ENCODE measurements at places on chromosomes 3 and 15. TPM values are rescaled to one million over a fixed set of nuclear protein-coding genes. Genes with fewer than 3 reads are reported as not detected.

- no peak overlapping the region for H3K4me3 ChIP-seq
- H3K4me1 ChIP-seq: no peaks in the 10 kb centered on the region
- H3K27ac ChIP-seq: no peak overlapping the region
- no peaks in the 10 kb centered on the region for H3K27me3 ChIP-seq
- H3K36me3 ChIP-seq: no peaks in the 10 kb centered on the region
These were observed 60.2 kb upstream of the SLC4A7 start for GRCh38 chr3:27544372-27544865.

DNA sequence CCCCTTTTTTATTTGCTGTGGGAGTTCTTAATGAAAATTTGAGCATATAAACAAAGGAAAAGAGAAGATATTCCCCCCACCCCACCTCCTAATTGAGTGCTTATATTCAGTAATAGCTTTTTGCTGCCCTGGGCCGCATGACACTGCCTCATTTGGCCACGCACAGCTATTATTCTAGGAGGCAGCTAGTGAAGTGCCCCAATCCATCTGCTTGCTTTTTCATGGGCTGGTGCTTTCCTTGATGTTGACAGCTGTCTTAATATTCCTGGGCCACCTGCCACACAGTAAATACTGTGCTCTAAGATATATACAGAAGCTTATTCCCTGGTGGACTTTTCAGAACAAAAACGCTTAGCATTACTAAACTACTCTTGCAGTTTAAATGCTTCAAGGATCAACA, 3.8 kb upstream of the CRYBG3 start:
- H3K27me3 ChIP-seq: peaks cover 4% of the 10 kb centered on the region
- DNase-seq: no peak
- H3K27ac ChIP-seq: no peak overlapping the region

GRCh38 chr3:53748512-53749271, 97.5 kb downstream of the CHDH start:
- H3K27ac ChIP-seq: peak overlapping the region; percentile 58
- DNase-seq: no peak
- peaks cover 29% of the 10 kb centered on the region for H3K4me1 ChIP-seq

Gene TMIE
- total RNA-seq: not detected

Gene AGBL1
- total RNA-seq: not detected

DNA sequence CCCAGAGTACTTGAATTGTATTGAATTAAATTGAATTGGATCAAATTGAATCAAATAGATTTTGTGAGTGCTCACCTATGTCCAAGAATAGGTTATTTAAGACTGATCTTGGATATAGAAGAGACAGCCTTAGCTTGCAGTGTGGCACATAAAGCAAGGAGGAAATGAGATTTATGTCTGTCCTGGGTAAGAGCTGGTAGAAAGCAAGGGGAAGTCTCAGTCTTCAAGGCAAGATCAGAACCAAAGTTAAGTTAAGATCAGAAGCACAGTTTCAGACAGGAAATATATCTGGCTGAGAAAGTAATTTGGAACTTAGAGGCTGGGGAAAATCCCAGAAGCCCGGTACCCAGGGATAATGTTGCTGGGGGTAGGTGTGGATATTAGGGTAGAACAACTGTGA, 244.4 kb upstream of the ARPP21 start:
- H3K4me1 ChIP-seq: no peaks in the 10 kb centered on the region
- no peaks in the 10 kb centered on the region for H3K36me3 ChIP-seq
- no peaks in the 10 kb centered on the region for H3K27me3 ChIP-seq
- DNase-seq: no peak
- no peak overlapping the region for H3K27ac ChIP-seq
- no peak overlapping the region for H3K4me3 ChIP-seq

Gene ADGRG7
- not detected for total RNA-seq

DNA sequence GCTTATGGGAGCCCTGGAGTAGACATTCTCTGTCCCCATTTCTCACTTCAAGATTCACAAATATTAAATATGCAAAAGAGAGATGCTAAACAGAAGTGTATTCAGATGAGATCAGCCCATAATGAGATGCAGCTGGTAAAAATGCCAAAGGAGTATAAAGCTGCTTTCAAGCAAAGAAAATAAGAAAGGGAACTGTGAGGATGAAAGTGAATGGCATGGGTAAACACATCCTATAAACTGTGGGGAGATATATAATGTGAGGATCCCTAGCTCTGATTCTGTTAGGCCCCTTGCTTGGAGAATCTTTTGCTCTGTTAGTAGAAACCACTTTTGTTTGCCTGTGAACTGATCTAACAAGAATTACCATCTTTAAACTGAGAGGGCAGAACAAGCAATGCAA, 396.6 kb downstream of the SOX2 start:
- no peaks in the 10 kb centered on the region for H3K4me1 ChIP-seq
- H3K27ac ChIP-seq: no peak overlapping the region
- H3K36me3 ChIP-seq: no peaks in the 10 kb centered on the region
- DNase-seq: no peak
- H3K4me3 ChIP-seq: no peak overlapping the region

DNA sequence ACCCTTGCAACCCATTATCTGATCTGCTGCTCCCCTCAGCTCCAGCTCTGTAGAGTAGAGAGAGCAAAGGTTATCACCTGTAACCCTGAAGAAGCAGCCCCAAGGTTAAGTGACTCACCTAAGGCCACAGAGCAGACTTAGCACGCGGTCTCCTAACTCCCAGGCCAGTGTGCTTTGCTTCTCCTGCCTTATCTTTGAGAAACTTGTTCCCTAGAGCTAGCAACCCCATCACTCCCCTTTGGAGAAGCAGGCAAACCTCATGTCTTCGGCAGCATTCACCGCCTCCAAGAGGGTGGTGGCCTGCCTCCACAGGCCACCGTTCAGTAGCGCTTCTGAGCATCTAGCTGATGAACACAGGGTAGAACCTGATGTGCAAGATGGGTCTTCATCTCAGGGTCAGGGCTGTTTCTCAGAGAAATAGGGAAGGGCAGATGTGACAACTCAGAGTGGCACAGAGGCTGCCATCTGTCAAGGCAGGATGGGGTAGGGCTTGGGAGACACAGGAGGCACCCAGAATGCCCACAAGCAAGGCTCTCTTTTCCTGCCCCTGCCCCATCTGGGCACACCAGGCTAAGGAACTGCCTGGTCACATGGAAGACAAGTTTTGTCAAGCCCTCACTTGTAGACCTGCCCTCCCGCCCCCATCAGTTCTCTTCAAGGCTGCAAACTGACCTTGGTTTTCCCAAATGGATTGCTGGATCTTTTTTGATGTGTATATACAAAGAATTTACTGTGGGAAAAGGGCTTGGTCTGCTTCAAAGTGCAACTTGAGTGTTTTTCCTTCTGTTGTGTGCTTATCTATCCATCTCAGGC, 34.9 kb upstream of the CLK3 start:
- H3K4me3 ChIP-seq: no peak overlapping the region
- H3K4me1 ChIP-seq: no peaks in the 10 kb centered on the region
- no peak for DNase-seq
- no peaks in the 10 kb centered on the region for H3K27me3 ChIP-seq
- no peak overlapping the region for H3K27ac ChIP-seq
